ENCODE measurements at places on chromosomes 16 and 17.
A peak's percentile ranks its signal among the peaks of the same experiment; 100 is the strongest.

- DNase-seq: no peak
Observed at GRCh38 chr17:78746263-78746948, 35.7 kb downstream of the CYTH1 start.

DNA sequence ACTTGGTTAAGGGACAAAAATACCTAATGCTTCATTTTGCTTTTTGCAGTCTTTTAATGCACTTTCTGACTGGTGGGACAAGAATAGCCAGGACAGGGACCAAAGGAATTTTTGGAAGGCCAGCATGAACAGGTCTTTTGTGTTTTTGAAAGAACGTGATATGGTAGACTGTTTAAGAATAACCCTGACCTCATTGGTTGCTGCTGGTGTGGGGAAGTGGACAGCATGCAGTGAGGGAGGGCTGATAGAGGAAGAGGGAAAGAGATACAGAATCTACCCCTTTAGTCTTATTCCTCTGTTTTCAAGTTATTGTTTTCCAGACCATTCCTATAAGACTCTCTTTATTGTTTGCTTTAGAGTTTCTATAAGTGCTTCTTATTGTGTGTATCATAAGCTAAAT is 816.2 kb downstream of the CDH11 start:
- no peak for DNase-seq

- DNase-seq: no peak
Observed at GRCh38 chr17:5330981-5331380, 48.9 kb downstream of the RABEP1 start.

- DNase-seq: no peak
Observed at GRCh38 chr17:35879773-35880654, at the start of gene CCL5. CCL5 (minus strand) TSS chr17:35880360.

GRCh38 chr16:50393416-50393815 is 24.6 kb upstream of the BRD7 start:
- DNase-seq: no peak

GRCh38 chr16:54072237-54072636 is 214.3 kb downstream of the IRX3 start:
- no peak for DNase-seq

GRCh38 chr16:84314814-84315213 is 20.1 kb downstream of the WFDC1 start:
- DNase-seq: no peak

- DNase-seq: no peak
Observed at GRCh38 chr16:20260215-20261009, 66.9 kb downstream of the GP2 start.

DNA sequence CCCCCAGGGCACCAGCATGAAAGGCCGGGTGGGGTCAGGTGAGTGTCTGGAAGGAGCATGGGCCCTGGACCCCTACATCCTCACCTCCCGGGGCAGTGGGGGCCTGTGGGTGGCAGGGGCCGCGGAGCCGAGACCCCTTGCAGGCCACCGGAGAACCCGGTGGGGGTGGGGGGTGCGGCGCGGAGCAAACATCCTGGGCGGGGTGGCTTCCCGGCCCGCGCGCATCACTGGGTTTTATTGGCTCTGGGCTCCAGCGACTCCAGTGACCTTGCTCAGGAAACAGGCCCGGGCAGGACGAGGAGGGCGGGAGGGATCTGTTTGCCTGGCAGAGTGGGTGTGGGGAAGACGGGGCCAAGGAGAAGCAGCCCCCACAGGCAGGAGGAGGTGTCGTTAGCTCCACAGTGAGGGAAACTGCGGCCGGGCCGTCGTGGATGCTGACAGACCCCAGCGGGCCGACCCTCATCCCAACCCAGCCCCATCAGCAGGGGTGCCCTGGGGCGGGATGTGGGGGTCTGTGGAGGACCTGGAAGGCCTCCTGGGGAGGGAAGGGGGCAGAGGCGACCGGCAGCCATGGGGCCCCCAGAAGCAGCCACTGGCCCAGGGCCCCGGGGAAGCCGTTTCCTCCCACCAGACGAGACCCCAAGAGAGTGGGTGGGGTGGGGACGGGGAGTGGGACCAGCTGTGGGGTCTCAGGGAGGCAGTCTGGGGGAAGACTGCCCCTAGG is 10.6 kb downstream of the SSTR5 start:
- no peak for DNase-seq

DNA sequence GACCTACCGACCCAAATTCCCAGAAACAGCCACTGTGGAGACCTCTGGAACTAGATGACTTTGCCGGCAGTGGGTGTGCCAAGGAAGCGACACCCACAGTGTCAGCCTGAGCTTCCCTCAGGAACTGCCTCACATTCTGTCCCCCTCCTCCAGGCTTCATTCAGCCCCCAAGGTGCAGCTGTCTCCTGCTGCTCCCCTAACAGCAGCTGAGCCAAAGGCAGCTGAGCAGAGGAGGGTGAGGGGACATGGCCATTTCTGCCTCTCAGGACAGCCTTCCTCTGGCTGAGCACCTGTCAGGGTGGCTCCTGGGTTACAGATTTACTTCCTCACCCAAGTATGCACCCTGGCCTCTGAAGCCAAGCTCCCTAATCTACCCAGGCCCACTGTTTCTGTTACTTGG is 22.1 kb upstream of the MTMR4 start:
- DNase-seq: no peak

- DNase-seq: no peak
Observed at GRCh38 chr17:62718429-62718828, 89.7 kb downstream of the MARCHF10 start.

DNA sequence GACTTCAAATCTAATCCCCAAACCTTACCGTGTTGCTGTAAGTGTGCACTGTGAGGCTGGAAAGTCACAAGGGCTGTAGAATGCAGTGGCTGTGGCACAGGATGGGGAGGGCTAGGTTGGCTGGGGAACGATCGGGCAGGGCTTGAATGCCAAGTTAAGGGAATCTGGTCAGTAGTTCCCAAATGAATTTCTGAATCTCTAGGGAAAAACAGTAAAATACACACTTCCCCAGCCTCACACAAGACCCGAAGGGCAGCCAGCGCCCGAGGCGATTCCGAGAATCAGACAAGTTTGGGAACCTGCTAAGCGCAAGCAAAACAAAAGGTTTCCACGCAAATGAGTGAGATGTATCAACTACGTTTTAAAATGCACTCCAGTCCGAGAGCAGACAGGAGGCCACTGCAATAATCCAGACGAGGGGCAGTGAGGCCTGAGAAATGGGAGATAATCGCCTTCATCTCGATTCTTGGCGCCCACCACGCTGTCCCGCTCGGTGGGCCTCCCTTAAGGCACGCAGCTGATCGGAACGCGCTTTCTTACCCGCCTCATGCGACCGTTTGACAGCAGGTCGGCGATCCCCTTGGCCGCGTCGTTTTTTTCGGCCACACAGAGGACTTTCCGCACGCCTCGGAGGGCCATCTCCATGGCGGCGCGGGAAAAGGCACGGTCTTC is 599 bp downstream of the TOP3A start:
- DNase-seq: no peak

DNA sequence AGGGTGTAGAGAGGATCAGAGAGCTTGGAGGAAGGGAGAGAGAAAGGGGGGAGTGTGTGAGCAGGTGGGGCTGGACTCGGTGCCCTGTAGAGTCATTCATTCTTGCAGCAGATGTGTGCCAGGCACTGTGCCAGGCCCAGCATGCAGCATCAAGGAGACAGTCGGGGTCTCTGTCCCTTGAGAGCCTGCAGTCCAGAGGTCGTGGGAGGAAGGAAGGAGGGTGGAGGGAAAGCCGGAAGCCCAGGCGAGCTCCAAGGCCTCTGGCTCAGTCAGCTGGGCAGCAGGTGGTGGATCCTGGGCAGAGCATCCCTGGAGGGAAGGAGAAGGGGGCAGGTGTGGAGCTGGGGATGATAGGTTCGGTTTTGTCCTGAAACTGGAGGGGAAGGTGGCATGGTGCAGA is 27.5 kb downstream of the EPN2 start:
- no peak for DNase-seq

GRCh38 chr16:85286951-85287814 is 174.9 kb upstream of the CIBAR2 start:
- no peak for DNase-seq

GRCh38 chr17:7572338-7572587 is 7.2 kb upstream of the CD68 start:
- no peak for DNase-seq

DNA sequence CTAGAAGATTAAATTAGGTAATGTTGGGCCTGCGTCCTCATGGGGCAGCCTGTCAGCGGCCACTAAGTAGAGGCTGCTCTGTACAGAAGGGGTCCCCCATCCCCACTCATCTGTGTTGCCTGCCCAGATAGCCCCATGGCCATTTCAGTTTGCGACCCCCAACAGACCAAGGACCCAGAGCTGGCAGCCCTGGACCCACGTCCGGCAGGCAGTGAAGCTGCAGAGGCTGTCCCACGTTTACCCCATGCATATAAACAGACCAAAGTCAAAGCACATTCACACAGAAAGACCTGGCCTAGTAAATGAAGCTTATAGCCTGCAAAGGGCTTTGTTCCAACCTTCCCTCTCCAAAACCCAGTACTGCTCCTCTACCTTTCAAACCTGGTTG is 4.6 kb downstream of the PDF start:
- DNase-seq: no peak

DNA sequence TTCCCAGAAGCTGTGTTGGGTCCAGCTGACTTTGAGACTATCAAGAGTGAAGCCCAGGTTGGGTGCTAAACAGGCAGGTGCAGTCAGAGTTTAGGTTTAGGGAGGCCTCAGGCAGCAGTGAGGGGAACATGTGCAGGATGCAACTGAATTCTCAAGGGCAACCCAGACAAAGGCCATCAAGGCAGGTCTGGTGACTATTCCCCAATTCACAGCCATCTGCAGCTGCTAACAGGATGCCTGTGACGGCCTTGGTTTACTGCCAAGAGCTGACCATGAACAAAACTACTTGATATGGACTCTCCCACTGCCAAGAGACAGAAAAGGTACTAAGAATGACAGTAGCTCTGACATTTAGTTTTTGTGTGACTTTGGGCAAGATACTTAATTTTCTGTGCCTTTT is 45.2 kb upstream of the BCAR1 start:
- DNase-seq: no peak

- no peak for DNase-seq
Observed at GRCh38 chr16:16016388-16016964, 67.1 kb downstream of the ABCC1 start.

DNA sequence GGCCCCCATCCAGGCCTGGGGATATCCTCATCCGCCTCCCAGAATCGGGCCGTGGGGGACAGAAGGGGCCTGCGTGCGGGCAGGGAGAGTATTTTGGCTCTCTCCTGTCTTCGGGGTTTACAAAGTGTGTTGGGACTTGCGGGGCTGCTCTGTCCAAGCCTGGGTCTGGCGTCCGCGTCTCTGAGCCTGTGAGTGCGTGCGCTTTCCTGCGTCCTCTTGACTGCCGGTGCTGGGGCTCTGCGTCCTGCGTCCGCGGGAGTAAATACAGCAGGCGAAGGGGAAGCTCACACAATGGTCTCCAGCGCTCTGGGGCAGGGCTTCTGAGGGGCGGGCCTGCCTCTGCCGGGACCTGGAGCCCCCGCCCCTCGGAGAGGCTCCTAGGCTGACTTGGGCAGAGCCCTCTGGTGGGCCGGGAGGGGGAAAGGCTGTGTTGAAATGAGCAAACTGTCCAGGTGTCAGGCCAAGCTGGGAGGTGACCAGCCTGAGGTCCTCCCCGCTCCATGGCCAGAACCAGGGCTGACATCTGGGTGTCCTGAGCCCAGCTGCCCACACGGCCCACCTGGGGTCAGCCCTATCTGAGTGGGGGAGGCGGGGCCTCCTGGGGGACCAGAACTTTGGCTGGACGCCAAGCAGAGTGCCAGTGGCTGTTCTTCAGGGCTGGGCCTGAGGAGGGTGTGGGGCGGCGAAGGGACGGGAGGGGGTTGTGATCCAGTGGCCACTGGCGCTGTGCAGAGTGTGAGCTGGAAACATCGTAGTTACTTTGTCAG is 233.6 kb downstream of the SEC14L1 start:
- no peak for DNase-seq

- peak; percentile 62 for DNase-seq
Observed at GRCh38 chr17:48678141-48678971, 44.0 kb downstream of the PRAC1 start.

GRCh38 chr17:32660496-32660985 is 173.7 kb downstream of the CDK5R1 start:
- no peak for DNase-seq

GRCh38 chr17:17171186-17171585 is 34.9 kb downstream of the PLD6 start:
- DNase-seq: no peak

DNA sequence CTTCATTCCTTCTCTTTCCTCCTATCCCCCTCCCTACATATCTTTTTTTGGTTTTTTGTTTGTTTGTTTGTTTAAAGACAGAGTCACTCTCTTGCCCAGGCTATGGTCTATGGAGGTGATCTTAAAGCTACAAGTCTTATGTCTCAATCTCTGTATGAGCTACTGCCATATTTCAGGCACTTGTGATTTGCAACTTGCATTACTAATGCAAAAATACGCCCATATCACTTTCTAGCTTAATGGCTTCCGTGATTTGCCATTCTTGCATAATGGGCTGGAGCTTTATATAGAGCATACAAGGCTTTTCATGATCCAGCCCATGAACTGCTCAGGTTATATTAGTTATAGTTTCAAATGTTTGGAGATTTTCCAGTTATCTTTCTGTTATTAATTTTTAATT is 7.5 kb downstream of the CFAP97D1 start:
- no peak for DNase-seq

DNA sequence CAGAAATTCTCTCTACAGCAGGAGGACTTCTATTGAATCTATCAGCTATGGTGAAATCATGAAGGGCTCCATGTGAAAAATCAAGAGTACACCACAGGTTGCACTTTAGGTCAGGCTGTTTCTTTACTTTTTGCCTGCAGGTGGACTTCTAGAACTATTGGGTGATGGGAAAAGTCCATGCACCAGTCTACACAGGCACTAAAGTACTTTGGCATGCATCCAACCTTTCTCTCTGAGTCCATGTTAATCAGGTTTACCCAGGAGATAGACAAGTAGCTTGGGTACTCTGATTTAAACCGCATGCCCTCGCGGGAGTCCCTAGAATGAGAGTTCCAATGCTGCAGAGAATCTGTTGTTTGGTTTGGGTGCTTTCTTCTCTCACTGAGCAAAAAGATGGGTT is 9.1 kb upstream of the ANKFN1 start:
- DNase-seq: no peak

GRCh38 chr16:18853694-18854093 is 52.3 kb upstream of the ARL6IP1 start:
- DNase-seq: no peak

DNA sequence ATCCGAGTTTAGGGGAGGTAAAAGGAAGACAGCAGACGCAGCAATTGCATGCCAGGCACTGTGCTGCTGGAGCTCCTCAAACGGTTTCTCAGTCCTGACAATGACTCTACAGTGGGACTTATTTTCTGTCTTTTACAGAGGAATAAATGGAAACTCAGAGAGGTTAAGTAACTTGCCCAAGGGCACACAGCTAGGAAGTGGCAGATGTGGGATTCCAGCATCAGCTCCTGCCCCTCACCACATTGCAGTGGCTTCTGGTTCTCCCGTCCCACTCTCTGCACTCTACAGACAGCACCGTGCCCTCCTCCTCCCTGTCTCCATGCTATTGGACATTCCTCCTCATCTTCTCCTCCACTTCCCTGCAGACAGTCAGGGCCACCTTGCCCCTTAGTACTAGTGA is 74.2 kb upstream of the KSR1 start:
- DNase-seq: no peak

DNA sequence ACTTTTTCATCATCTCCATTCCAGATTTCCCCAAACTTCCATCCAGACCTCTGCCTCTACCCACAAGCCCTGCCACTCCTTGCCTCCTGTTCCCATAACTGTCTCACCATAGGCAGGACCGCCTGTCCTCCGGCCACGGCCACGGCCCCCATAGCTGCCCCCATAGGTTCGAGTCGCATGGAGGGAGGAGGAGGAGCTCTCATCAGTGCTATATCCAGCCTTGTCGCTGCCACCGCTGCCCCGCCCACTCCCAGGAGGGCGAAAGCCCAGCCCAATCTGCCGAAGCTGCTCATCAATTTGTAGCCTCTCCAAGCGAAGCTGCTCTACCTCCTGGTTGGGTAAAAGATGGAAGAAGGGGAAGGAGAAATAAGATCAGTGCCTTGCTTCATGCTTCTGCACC is 3.4 kb upstream of the SOX15 start:
- no peak for DNase-seq

Data from activated CD8-positive, alpha-beta memory T cell treated with anti-CD3 and anti-CD28 coated beads for 1 hour (primary cell).